ENCODE measurements at places on chromosomes 3 and 15. TPM values are rescaled to one million over a fixed set of nuclear protein-coding genes. Genes with fewer than 3 reads are reported as not detected.

REC114 gene
- not detected for total RNA-seq

GRCh38 chr15:35548435-35548834 is 2.5 kb upstream of the DPH6 start:
- no peak for DNase-seq

DNA sequence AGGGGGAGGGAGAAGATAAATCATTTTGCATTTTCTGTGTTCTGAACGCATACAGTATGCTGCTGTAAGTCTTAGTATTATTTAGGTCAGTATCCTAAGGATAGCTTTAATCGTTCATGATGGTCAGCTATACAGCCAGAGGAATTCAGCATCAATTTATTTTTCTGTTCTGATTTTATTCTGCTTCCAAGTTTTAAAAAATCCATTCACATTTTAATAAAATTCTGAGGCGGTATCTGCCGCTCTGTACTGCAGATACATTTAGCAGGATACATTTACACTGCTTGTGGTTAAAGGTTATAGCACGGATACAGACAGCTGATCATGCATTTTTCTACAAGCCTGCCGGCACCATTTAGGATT is 17.8 kb downstream of the ZBTB38 start:
- DNase-seq, result no peak

DNA sequence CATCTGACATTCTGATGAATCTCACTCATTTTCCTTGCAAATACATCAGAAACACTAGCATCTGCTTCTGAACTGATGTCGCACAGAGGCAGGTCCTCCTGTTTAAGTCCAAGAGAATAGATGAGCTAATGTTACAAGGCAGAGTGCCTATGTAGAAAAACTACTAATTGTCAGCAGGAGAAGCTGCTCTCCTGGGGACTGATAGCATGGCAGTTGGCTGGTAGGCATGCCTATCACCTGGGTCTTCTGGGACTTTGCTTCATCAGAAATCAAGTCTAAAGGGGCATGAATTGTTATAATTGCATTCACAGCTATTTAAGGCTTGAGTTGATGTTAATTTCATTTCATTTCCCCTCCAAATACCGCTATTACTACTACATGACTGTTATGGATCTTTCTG is 457.2 kb downstream of the RAP2B start:
- DNase-seq, result no peak

RBP2 gene
- not detected for total RNA-seq

SERPINI2 gene
- total RNA-seq, result 0.49 TPM

- DNase-seq, result no peak
Observed at GRCh38 chr3:21188459-21188858, 562.6 kb downstream of the ZNF385D start.

GRCh38 chr3:120560304-120561250 is 35.6 kb upstream of the NDUFB4 start:
- DNase-seq, result no peak

GRCh38 chr15:101723171-101723873 is 951 bp downstream of the TARS3 start:
- no peak for DNase-seq

DNA sequence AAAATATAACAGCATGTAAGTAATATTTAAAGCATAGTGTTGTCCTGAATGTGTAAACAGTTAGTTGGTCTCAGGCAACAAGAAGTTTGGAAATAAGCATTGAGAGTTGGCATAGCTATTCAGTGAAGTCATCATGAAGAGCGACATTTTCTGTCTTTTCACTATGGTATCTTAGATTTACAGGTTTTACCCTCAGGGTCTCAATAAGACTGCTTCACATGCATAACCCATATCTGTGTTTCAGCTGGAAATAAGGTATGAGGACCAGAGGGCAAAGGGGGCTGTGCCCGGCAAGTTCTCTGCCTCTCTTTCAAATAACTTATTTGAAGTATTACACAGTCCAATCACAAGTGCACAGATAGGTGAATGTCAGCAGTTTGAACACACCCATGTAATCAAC is 290.2 kb upstream of the CNTN3 start:
- no peak for DNase-seq

DNA sequence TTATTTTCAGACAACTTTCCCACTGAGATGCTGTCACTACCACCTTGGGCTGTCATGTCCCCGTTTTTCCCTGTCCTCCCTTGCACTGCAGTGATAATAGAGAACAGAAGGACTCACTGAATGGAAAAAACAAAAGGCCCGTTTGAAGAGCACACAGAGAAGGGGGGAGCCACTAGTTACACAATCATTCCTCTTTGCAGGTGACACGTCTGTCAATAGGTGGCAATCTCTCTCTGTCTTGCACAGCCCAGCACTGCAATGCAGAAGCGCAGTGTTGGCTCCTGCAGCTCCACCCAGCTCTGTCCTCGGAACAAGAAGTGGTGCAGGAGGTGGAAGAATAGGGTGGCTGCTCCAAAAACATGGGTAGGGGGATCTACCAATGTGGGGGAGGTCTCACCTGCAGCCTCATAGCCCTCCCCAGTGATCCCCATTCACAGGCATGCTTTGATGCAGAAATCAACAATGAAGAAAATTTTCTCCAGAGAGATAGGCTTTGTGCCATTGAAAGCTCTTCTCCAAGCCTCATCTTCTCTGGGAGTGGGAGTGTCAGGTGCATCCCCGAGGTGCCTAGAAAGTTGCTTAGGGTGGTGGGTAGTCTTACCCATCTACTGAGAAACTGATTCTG is 31.8 kb downstream of the FSTL1 start:
- no peak for DNase-seq

All from aorta (tissue), 5 donors.